Fibroblast of pulmonary artery (primary cell): ENCODE measurements at places on chromosomes 4 and X.
A peak's percentile ranks its signal among the peaks of the same experiment; 100 is the strongest.

DNA sequence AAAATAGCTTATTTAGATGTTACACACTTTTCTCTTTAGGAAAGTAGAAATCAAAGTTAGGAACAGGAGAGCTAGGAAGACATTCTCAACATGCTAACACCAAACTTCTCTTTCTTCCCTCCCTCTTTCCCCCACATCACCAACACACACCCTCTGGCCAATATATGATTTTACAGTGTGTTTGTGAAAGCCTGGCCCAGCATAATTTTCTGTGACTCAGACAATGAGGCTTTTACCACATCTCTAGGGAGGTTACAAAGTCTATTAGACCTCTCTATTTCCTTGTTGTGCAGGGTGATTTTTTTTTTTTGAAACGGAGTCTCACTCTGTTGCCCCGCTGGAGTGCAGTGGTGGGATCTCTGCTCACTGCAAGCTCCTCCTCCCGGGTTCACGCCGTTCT lies 189.9 kb downstream of the AASDH start:
- peak; percentile 15 for DNase-seq

GRCh38 chrX:104728456-104728855 lies 162.5 kb downstream of the IL1RAPL2 start:
- DNase-seq = no peak

DNA sequence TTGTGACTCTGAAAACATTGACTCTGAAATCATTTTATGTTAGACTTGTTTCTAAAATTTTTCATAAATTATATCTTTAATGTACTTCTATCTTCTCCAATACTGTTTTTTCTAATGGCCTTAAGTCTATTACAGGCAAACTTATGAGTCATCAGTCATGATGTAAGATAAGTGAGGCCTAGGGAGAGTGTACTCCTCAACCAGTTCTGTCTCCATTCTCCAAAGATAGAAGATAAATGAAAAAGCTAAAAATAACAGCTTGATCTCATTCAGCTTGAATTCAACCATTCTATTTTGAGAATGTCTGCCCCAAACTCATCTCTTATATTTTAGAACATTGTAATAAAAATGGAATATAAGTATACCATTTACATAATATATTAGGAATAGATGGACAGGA lies 34.5 kb downstream of the STBD1 start:
- DNase-seq = peak; percentile 81

GRCh38 chr4:137707626-137708025 lies 175.3 kb upstream of the PCDH18 start:
- peak; percentile 72 for DNase-seq

DNA sequence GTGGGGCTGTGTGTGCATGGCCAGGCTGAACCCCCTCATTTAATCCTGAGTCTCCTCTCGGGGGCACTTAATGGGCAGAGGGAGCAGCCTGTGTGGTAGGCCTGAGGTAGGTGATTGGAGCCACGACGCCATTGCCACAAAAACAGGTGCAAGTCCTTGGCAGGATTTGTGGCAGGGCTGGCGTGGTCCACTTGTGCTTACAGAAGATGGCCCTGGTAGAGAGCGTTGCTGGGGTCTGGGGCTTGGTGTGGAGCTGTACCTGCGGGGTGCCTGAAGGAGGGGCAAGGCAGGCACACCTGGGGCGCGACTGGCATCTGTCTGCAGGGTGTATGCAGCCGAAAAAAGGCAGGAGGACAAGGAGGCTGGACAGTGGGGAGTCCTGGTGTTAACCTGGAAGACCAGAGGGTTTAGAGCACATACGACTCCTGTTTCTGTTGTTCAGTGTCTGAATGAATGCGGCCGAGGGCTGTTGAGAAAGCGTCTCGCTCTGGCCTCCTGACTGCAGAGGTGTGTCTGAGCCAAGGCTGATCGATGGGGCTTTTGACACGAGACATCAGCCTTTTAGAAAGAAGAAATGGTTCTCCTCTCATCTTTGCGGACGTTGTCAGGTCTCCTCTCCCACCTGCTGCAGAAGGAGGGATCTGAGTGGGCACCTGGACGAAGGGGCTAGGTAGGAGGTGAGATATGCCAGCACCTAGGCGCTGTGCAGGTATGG lies 52.0 kb downstream of the TBC1D14 start:
- no peak for DNase-seq

GRCh38 chrX:18966624-18967023 lies 17.3 kb downstream of the PHKA2 start:
- no peak for DNase-seq

GRCh38 chrX:72009731-72010130 lies 99.1 kb downstream of the NHSL2 start:
- no peak for DNase-seq

DNA sequence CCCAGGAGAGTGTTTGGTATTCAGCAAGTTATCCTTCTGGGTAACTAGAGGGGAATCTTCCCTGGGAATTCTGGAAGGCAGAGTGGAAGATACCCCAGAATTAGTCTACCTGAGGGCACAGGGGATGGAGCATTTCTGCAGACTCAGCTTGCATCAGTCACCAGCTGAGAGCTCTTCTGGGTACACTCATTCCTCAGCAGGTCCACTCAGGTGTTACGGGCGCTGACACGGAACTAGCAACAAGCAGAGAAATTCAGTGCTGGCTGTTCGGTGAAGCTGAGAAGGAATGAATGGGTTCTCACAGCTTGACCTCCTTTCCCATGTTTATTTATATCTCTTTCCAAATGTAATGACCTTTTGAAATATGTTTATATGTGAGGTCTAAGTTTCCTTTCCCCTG lies 106.0 kb upstream of the PNPLA4 start:
- no peak for DNase-seq

GRCh38 chrX:10648614-10649013 lies 28.2 kb upstream of the MID1 start:
- DNase-seq = peak; percentile 44

GRCh38 chr4:73676861-73677323 lies 56.7 kb upstream of the RASSF6 start:
- peak; percentile 55 for DNase-seq
